Stimulated activated CD8-positive, alpha-beta memory T cell treated with anti-CD3 and anti-CD28 coated beads, Interleukin-2, amount 100 ng/mL, for 1 hour (primary cell): ENCODE measurements at places on chromosomes 4 and X.

- DNase-seq: no peak
Measured at GRCh38 chr4:101186567-101187184, 160.7 kb downstream of the PPP3CA start.

- DNase-seq: no peak
Measured at GRCh38 chrX:154374313-154375155, at the start of gene FLNA. TSS of gene FLNA (minus strand) at chrX:154374634. CDS start at chrX:154371245, 3,389 bp downstream.

DNA sequence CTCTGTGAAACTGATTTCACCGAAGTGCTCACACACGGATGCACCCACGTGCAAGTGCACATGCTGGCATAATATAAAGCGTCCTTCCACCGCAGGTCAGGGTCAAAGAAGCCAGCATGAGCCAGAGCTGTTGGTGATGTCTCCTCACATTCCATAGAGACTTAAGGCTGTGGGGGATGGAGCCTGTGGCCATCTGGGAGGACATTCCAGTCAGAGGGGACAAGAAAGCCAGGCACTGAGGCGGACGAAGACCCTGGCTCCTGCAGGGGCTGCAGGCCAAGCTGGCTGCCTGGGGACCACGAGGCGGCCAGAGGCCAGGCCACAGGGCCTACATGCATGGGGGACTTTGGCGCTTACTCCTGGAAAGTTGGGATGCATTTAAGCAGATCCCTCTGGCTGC lies 7.7 kb downstream of the RNF212 start:
- DNase-seq: no peak

DNA sequence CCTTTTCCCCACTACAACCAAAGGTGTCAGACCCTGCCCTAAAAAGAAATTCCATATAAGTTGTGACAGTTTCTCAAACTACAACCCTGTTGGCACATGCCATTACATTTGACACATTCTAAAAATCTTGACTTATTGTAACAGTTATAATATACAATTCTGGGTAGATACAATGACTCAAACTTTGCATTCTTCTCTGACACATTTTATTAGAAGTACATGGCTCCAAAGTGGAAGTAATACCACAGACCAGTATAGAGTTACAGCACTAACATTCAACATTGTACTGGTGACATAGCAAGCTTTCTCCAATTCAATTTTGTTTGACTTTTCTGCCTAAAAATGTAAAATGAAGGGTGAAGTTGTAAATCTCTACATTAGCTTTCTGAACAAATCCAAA lies 196.6 kb upstream of the ETNPPL start:
- no peak for DNase-seq

DNA sequence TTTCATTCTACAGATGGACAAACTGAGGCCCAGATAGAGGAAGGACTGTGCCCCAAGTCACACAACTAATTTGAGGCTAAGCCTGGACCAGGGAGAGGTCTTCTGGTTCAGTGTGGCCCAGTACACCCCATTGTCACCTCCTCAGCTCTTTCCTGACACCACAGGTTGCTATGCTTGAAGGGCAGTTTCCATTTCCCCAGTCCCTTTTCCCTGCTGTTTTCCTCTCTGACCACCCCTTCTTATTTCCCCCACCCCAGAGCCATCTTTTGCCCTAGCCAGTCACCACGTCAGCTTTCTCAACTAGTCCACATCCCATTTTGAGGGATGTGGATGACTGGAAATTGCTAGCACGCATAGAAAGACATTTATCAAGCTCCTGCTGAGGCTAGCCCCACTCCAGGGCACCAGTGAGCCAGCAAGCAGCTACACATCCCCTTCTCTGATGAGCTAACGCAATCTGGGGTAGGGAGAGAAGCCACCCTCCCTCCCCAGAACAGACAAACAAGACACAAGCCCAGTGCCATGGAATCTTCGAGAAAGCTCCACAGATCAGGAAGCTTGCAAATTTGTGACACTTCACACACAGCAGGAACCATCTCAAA lies 1.3 kb downstream of the GABRE start:
- DNase-seq: no peak

DNA sequence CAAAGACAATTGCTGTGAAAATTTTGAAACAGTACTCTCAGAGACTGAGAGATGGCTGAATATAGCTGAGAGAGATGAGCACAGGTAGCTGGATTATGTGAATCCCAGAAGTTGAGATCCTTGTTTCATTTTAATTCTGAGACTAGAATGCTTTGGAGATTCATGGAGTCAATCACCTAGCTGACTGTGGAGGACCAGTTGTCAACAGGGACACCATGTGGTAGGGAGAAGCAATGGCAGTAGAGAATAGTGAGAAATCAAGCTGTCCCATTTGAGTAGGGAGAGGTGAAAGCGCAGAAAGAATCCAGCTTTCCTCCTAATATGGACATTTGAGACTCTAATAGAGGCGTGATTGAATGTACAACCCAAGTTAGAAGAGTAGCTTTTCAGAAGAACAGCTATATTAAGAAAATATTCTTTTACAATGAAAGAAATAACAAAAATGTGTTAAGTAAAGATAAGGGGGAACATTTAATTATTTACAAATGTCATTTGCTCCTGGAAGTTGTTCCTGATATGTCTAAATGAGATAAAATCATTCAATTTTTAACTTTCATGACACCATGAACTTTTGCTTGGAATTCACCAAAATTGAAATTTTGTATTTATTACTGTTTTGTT lies 30.3 kb upstream of the GLRB start:
- DNase-seq: no peak

DNA sequence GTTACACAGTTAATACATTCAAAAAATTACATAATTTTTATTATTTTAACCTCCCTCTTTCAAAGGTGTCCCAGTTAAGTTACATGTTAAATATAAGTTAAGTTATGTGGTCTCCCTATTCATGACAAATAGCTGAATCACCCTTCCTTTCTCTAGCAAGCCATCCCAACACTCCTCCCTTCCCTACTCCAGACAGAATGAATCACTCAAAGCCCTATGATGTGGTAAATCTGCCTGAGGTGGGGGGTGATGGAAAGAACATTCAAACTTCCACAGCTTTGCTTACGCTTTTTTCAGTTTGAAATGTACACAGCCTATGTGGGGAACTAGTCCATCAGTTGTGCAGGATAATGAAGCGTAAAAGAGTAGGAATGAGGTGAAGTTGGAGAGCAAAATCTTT lies 90.2 kb downstream of the CXCL13 start:
- DNase-seq: no peak

DNA sequence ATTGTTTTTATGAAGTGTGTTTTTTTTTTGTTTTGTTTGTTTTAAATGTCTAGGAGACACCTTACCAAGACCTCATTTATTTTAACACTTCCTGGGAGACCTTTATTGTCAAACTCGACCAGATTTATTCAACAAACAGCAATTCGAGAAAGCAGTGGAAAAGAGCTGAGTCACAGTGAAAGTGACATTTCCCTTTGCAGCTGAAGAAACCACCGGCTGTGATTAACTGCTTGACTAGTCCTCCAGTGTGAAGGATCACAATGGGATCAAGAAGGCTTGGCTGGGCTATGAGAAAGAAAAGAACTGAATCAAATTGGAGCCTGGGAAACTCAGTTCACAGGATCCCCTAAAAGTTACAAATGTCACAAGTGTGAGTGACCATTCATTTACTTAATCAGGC lies 11.9 kb upstream of the ADH7 start:
- DNase-seq: no peak

- no peak for DNase-seq
Measured at GRCh38 chrX:135741192-135741715, 26.7 kb downstream of the CT45A3 start.

- no peak for DNase-seq
Measured at GRCh38 chr4:3443750-3444309, 2.1 kb downstream of the HGFAC start.
